ENCODE measurements at places on chromosomes 7 and 10.

DNA sequence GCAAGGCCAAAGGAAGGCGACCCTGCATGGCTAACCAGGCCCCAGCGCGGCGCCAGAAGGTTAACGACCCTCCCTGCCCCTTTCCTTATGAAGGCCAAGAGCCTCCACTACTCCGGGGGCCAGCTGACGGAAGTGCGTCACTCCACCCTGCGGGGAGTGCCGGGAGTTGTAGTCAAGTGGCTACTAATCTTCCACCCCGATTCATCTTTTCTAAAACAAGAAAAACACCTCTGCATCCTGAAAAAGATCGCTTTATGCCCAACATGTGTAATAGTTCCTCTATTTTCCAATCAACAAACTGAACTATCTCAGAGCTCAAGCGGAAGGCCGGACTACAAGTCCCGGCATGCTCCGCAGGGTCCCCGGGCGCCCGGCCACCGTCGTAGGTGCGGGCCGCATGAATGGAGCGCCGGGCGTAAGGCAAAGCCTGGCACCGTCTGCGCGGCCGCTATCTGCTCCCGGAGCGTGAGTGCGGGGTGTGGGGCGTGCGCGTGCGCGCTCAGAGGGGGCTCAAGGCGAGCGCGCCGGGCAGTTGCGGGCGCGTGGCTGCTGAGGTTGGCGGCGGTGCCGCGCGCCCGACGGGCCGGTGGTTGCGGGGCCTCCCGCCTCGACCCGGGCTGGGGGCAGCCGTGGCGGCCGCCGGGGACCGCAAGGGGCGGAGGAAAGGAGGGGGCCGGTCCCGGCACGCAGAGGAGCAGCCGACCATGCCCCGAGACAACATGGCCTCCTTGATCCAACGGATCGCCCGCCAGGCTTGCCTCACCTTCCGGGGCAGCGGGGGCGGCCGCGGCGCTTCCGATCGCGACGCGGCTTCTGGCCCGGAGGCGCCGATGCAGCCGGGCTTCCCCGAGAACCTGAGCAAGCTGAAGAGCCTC lies at the start of gene ADO:
TSS of gene ADO (plus strand) at position 365 of the 875 bp plus-strand sequence. CDS start at position 705, 340 bp downstream.
- peak; percentile 77 for DNase-seq

GRCh38 chr7:69953136-69954067 lies 355.1 kb downstream of the AUTS2 start:
- DNase-seq, result no peak

- no peak for DNase-seq
These were observed 11.1 kb downstream of the ING3 start for GRCh38 chr7:120961638-120962173.

- DNase-seq, result peak; percentile 88
These were observed 14.0 kb downstream of the LRGUK start for GRCh38 chr7:134140889-134141867.

DNA sequence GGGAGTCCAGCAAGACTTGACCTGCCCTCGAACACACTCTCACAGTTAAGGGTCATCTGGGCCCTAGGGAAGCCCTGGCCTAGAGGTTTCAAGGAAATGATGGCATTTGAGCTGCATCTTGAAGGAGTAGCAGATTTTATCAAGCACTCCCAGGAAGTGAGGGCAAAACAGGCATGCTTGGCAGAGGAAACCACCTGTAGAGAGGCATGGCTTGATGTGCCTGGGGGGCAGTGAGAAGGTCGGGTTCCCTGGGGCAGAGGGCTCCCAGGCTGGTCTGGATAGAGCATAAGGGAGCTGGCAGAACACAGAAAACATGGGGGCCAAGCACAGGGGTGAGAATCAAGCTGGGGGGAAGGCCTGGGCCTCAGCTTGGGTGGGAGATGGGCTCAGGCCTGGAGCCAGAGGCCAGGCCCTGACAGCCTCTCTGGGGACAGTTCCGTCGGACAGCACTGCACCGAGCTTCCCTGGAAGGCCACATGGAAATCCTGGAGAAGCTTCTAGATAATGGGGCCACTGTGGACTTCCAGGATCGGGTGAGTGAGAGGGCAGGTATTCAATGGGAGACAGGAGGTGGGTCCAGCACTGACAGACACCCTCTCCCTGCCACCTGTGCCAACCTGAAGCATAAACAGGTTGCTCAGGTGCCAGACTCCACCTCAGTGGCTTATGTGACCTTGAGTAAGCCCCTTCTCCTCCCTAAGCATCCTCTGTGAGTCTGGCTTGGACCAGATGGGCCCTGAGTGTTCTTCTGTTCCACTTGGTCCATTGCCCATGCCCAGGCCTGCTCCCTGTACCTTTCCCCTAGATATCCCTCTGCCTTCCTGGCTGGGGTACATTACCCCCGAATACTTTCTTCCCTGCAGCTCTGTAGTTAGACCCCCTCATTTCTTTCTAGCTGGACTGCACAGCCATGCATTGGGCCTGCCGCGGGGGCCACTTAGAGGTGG lies 3.5 kb upstream of the HOGA1 start:
- no peak for DNase-seq

GRCh38 chr7:109893231-109893630 lies 1197.7 kb upstream of the LRRN3 start:
- DNase-seq, result peak; percentile 19

GRCh38 chr7:137458399-137458798 lies 114.9 kb upstream of the PTN start:
- no peak for DNase-seq

- no peak for DNase-seq
These were observed 298.4 kb downstream of the PTPRN2 start for GRCh38 chr7:158289231-158289630.

DNA sequence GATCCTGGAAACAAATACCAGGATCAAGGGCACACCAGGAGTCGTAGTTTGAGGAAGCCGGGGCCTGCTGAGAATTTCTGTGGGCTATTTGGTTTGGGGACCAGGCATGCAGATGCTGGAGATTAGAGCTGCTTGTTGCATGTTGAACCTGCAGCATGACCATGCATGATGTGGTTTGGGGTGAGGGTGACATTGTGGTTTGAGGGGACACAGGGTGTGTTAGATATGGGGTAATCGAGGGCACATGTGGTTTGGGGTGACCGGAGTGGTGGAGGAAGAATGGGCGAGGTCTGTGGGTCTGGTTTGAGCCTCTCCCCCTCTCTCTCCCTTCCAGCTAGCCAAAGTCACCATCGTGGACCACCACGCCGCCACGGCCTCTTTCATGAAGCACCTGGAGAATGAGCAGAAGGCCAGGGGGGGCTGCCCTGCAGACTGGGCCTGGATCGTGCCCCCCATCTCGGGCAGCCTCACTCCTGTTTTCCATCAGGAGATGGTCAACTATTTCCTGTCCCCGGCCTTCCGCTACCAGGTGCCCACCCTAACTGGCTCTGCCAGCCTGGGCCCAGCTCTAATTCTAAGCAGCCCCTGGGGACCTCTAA lies 10.2 kb downstream of the NOS3 start:
- DNase-seq, result no peak

GRCh38 chr7:112638675-112639400 lies 151.4 kb downstream of the TMEM168 start:
- DNase-seq, result no peak

Measured in SK-MEL-5 (cell line).